Mesenteric fat pad (tissue), 1 donor: ENCODE measurements at places on chromosomes 5 and 9. TPM values are rescaled to one million over a fixed set of nuclear protein-coding genes. Genes with fewer than 3 reads are reported as not detected.

Gene ITK
- 4.5 TPM for total RNA-seq

Gene RNF38
- total RNA-seq: 31.3 TPM

Gene C8G
- total RNA-seq: not detected

DNA sequence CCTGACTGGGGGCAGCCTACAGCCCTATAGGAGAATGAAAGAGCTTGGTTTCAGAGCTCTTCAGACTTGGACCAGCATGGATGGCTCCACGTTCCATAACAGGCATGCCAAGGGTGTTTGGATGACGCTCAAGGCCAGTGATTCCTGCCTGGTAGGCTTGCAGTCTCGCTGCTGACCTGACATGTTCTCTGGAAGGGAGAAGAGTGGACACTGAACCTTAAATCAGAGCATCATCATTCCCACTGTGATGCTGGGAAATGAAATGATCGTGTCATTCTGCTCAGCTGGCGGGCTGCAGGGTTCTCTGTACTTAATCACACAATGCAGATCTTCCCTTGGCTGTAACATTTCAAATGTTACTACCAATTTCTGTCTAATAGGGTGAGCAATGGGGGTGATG, 57.0 kb downstream of the CFAP90 start:
- no peak for DNase-seq

DNA sequence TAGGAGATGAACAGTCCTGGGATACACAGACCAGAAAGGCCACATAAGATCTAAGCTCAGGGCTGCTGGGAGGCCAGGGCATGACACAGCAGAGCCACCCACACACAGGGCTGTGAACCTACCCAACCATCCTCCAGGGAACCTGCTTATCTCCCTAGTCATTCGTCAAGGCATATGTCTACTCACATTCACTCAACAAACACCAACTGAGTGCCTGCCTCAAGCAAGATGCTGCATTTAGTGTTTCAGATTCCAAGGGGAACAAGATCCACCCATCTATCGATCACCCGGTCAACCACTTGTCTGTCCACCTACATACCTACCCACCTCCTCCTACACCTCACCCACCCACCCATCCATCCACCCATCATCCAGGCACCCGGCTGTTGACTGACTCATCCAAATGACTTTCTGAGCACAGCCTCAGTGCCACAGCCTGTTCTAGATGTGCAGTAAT, 1.9 kb downstream of the DPM2 start:
- no peak for DNase-seq

- no peak for DNase-seq
These were observed 137.0 kb downstream of the NPR3 start for GRCh38 chr5:32848120-32848519.

DNA sequence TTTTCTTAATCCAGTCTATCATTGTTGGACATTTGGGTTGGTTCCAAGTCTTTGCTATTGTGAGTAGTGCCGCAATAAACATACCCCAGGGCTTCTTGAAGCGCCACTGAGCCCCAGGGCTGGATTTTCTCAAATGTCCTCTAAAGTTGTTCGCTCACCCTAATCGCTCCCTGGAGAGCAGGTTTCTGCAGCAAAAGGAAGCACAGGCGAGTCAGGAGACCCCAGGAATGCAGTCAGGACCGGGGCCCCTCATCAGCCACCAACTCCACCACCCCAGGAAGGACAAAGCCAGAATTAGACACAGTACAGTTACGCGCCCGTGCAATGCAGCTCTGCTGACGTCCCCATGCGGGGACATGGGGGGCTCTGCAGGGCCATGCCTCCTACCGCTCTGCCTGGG, 15.7 kb upstream of the OBP2B start:
- DNase-seq: no peak

DNA sequence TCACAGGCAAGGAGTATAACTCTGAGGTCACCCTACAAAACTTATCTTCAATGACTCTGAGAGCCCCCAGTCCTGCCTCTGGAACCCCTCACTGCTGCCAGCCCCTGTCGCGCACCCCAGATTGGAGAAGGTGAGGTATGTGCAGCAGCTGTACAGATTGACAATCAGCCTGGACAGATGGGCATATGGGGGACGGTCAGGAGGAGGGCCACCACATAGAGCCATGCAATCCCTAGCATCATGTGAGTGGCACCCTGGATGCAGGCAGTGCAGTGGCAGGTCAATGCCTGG, 90.1 kb downstream of the LMX1B start:
- peak; percentile 53 for DNase-seq

DNA sequence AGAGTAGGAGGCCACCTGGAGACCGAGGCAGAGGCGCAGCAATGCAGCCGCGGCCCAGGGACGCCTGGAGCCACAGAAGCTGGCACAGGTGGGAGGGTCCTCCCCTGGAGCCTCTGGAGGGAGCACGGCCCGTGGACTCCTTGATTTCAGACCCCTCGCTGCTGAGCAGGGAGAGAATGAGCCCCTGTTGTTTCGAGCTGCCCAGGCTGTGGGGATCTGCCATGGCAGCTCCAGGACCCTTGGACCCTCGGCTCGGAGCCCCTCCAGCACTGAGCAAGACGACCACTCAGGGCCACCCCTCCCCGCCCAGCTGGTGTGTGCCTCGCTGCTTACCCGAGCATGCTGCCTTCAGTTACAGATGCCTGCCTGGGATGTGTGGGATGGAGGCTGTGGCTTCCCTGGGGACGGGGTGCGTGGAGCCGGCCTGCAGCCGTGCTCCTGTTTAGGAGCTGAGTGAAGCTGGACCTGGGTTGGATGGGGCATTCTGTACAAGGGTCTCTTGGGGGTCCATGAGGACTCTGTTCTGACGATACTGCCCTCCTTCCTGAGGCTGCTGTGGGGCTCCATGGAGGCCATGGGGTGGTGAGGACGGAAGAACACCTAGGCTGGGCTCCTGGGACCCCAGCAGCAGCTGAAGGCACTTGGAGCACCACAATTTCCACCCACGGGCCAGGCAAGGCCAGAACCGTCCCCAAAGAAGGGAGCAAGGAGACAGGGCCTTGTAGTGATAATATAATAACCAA, 115.1 kb upstream of the LPCAT1 start:
- peak; percentile 84 for DNase-seq

- DNase-seq: no peak
These were observed 164.7 kb downstream of the OLFM1 start for GRCh38 chr9:135251996-135252760.

- no peak for DNase-seq
These were observed 75.4 kb upstream of the MAN2A1 start for GRCh38 chr5:109614301-109614700.

GRCh38 chr5:174354571-174354970, 309.1 kb downstream of the NSG2 start:
- DNase-seq: no peak
